ENCODE measurements at places on chromosomes 13 and 19.

DNA sequence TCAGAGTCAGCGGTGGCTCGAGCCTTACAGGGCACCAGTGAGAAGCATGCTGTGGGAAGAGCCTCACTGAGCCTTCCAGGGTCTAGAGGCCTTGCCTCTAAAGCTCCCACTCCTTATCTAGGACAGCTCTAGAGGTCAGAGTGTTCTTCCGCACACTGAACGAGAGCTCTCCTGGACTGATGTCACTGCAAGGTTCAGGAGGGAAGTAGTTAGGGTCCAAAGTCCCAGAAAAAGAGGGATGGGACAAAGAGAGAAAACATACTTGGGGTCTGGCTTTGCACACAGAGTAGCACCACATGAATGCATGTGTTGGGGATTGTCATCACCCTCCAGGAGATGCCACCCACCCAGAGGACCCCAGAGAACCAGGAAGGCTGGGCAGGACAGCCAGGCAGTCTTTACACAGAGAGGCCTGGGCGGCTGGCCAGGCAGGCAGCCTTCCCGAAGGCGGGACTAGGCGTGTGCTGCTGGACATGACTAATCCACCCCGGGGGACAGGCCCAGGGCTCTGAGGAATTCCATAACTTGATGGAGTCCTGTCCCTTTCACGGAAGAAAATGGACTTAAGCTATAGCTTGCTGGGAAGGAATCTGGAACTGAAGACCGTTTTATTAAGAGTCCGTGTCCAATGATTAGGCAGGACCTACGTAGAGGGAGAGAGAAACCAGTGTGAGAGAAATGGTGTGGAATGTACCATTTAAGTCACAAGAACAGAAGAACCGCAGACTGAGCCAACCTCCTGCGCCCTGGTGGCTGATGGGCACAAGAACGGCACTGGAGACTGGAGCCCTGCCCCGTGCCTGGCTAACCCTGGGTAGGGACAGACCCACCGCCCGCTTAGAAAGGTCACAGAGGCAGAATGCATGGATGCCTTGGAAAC, 16.6 kb upstream of the EPHX3 start:
- peak; percentile 88 for DNase-seq

- DNase-seq, result no peak
Measured at GRCh38 chr13:25469169-25469525, 97.4 kb downstream of the ATP8A2 start.

DNA sequence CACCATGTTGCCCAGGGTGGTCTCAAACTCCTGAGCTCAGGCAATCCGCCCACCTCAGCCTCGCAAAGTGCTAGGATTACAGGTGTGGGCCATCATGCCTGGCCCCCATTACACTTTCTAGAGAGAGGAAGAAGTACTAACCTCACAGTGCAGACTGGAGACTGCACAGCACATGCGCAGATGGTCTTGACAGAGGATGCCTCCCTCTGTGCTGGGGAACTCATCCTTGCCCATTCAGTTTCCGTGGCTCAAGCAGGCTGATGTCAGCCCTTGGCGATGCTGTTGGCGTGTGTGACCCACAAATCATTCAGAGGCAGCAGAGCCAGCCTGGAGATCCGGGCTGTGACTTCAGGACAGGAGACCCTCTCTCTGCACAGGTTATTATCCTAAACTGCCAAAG, 14.6 kb upstream of the FFAR2 start:
- DNase-seq, result no peak

DNA sequence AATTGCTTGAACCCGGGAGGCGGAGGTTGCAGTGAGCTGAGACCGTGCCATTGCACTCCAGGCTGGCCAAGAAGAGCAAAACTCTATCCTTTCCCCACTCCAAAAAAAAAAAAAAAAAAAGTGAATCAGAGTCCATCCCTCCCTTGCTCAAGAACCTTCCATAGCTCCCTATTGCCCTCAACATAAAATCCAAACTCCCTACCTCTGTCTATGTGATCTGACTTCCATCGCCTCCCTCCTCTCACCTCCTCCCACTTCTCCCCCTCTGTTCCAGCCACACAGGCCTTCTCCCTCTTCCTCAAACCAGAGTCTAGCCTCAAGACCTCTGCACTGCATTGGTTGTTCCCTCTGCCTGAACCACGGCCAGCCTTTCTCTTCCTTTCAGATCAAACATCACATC, 10.0 kb upstream of the TLE2 start:
- no peak for DNase-seq
